ENCODE measurements at places on chromosomes 11 and 22. TPM values are rescaled to one million over a fixed set of nuclear protein-coding genes. Genes with fewer than 3 reads are reported as not detected.

The INPP5J gene
- 0.28 TPM for total RNA-seq

The GAS2 gene
- total RNA-seq, result 1.9 TPM

The ANGPTL5 gene
- not detected for total RNA-seq

The GDPD4 gene
- not detected for total RNA-seq

The ZFP91 gene
- total RNA-seq, result 25.3 TPM

The ZNF214 gene
- total RNA-seq, result 2.5 TPM

The UBQLNL gene
- not detected for total RNA-seq

The CELSR1 gene
- total RNA-seq, result 0.56 TPM

The GPHA2 gene
- total RNA-seq, result not detected

The GRAMD4 gene
- total RNA-seq, result 2.7 TPM

The NRXN2 gene
- 0.18 TPM for total RNA-seq

The SPON1 gene
- 0.72 TPM for total RNA-seq

The MRPL16 gene
- total RNA-seq, result 43.9 TPM

The PKP3 gene
- total RNA-seq, result 2.2 TPM

The MS4A4E gene
- not detected for total RNA-seq

The ARHGAP1 gene
- total RNA-seq, result 28.1 TPM

The CALCA gene
- total RNA-seq, result not detected

The PAX6 gene
- not detected for total RNA-seq

The SYNGR1 gene
- total RNA-seq, result 19.7 TPM

The CRYBB2 gene
- not detected for total RNA-seq

The POU2F3 gene
- not detected for total RNA-seq

The MRGPRF gene
- total RNA-seq, result 6.3 TPM

The OR5AL1 gene
- not detected for total RNA-seq

The MMP1 gene
- total RNA-seq, result 245 TPM

The MS4A7 gene
- total RNA-seq, result not detected

The KDM4E gene
- not detected for total RNA-seq

The PHOX2A gene
- not detected for total RNA-seq

The CCDC116 gene
- total RNA-seq, result not detected

The LIF gene
- total RNA-seq, result 130 TPM

The CCDC15 gene
- 2.0 TPM for total RNA-seq

The PCF11 gene
- total RNA-seq, result 26.7 TPM

The KRTAP5-9 gene
- not detected for total RNA-seq

The TYMP gene
- 0.28 TPM for total RNA-seq

The PNPLA3 gene
- total RNA-seq, result 3.3 TPM

The JAML gene
- not detected for total RNA-seq

The BIRC3 gene
- 5.0 TPM for total RNA-seq

The SLC17A6 gene
- total RNA-seq, result not detected

The PATE2 gene
- total RNA-seq, result not detected

Data from IMR-90 (cell line).